ENCODE measurements at places on chromosomes 5 and 9.

GRCh38 chr5:10291692-10292339, 15.9 kb downstream of the CMBL start:
- DNase-seq, result no peak

DNA sequence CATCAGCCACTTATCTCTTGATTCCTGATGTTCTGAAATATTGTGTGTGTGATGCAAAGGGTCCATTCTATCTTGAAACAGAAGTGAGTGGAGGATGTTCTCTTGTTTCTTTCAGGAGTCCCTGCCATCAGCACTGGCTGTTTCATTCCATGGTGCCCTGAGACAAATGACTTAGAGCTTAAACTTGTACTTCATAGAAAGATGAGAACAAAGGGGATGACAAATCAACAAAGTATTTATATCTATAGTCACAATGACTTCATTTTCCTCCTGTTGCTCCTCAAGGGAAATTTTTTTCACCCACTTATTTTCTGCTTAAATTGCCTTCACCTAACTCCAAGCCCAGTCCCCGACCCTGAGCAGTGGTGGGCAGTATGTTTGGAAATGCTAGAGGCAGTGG, 171.6 kb downstream of the TARS1 start:
- DNase-seq, result no peak

- DNase-seq, result no peak
Measured at GRCh38 chr5:111580956-111581355, 68.6 kb upstream of the STARD4 start.

DNA sequence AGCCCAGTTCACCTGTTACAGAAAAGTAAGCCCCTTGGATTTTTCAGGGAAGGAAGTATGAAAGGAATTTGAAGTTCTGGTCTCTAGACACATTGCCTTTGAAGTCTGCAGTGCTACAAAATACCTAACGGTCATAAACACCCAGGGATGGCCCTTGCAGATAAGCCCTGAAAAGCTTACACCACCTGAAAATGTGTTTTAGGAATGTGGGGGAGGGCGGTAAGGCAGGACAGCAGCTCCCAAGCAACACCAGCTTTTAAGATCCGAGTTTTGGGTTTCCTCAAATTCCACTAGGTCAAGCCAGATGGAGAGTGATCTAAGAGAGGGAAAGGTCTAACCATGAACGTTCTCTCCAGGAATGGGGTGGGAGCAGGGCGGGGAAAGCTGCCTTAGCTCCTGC, 114.1 kb upstream of the PANK3 start:
- no peak for DNase-seq

DNA sequence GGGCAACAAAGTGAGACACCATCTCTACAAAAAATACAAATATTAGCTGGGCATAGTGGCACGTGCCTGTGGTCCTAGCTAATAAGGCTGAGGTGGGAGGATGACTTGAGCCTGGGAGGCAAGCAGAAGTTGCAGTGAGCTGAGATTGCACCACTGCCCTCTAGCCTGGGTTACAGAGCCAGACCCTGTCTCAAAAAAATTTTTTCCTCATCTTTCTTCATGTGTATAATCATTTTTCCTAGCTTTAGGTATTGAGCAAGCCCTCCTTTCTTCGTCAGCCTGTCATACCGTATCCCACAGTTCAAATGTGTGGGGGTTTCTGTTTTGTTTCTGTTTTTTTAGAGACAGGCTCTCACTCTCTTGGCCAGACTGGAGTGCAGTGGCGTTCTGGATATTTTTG, 41.3 kb downstream of the EHMT1 start:
- DNase-seq, result no peak

DNA sequence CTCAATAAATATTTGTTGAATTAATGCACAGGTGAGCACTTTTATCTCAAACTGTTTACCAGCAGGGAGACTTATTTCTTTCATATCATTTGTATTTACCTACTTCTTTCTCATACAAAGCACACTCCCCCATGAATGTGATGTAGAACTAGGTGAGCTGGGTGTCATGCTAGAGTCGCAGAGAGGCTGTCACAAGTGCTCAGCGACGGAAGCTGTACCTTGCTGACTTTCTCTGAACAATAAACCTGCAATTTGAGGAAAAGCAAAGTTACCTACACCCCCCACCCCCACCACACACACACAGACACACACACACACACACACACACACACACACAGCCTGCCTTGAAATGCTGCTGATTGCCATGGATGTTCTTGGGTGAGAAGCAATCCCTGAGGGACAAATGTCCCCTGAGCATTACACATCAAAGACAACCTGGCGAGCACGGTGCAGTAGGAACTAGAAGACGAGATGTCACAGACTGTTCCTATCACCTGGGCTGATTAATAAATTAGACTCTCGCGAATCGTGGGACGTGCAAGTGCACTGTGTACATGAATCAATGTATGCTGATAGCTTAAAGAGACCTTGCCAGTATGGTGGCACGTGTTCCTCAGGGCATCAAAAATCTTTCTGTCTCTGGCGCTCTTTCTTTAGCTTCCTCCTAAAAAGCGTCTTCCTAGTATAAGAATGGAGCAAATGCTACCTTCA, 66.1 kb downstream of the BRINP1 start:
- DNase-seq, result no peak

- no peak for DNase-seq
Measured at GRCh38 chr5:97223596-97223995, 40.5 kb upstream of the RIOK2 start.

- DNase-seq, result no peak
Measured at GRCh38 chr9:133956520-133957076, 35.5 kb downstream of the VAV2 start.

- DNase-seq, result no peak
Measured at GRCh38 chr5:123211084-123211483, 122.0 kb downstream of the PRDM6 start.

- DNase-seq, result no peak
Measured at GRCh38 chr5:2748179-2748860, 3.2 kb downstream of the IRX2 start.

GRCh38 chr9:68932458-68932857, 81.5 kb downstream of the PRKACG start:
- no peak for DNase-seq

GRCh38 chr5:44532981-44533380, 143.8 kb upstream of the FGF10 start:
- DNase-seq, result no peak

Data from AG09319 (cell line).